ENCODE measurements at places on chromosomes 12 and 14.

DNA sequence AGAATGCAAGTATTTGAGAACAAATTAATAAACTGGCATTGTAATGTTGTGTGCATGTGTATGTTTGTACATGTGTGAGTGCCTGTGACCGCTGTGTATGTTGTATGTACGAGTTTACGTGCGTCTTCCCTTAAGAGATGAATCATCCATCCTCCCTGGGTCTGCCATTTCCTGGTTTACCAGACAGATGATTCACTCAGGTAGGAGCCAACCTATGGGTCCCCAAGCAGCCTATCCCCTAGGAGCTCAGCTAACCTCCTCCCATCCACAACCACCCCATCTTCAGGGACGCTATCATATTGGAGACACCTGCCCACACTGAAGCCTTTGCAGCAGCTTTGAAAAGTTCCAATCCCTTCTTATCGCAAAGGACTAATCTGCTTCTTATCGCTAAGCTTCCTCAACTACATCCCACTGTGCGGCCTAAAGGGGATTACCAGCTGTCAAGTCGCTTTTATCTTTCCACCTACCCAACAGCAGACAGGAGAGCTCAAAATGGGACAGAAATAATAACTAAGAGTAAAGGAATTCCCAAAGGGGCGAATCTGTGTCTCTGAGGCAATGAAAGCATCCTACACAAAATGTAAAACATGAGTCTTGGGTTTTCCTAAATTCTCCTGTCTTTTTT, 81.5 kb upstream of the TMCC3 start:
- DNase-seq, result peak; percentile 26

GRCh38 chr12:69639400-69640016, 28.8 kb upstream of the LRRC10 start:
- DNase-seq, result peak; percentile 66

- peak; percentile 36 for DNase-seq
Measured at GRCh38 chr14:96363751-96364336, 518 bp downstream of the GSKIP start.

- no peak for DNase-seq
Measured at GRCh38 chr12:103012884-103013283, 55.4 kb downstream of the ASCL1 start.

DNA sequence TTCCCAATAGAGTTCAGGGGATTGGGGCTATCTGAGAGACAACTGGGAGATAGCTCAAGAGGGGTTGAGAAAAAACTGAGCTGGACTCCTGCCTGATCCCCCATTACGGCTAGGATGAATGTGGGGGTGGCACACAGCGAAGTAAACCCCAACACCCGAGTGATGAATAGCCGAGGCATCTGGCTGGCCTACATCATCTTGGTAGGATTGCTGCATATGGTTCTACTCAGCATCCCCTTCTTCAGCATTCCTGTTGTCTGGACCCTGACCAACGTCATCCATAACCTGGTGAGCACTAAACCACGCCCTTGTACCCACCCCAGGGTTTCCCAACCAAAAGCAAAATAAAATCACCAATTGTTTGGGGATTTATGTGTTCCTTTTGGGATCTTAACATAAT, 1.0 kb downstream of the ORMDL2 start:
- no peak for DNase-seq

GRCh38 chr12:122830517-122831214, 4.6 kb upstream of the HIP1R start:
- peak; percentile 93 for DNase-seq
